ENCODE measurements at places on chromosomes 6 and 20.

DNA sequence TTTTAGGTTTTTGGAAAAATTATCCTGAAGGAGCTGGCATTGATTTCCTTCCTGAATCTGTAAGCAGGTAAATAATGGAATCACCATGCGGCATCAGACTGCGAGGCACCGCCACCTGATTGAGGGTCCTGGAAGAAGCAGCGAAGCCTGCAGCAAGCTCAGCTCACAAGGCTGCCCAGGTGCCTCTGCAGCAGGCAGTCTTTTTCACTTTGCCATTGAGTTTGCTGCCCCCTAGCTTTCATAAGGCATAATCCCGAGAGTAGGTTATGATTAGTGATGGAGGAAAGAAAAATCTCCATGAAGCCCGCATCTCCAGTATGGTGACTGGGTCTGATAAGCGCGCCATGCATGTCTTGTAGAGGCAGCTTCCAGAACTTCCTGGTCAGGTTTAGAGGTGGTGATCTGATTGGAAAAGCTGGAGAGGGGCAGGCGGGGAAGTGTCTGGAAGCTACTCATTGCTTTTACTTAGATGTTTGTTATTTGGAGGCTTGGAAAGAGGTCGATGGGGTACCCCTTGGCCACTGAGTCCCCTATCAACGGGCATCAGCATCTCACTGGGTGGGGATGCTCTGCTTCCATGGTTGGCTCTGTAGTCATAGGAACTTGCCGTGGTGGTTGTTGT lies 26.7 kb downstream of the IYD start:
- peak; percentile 33 for DNase-seq

DNA sequence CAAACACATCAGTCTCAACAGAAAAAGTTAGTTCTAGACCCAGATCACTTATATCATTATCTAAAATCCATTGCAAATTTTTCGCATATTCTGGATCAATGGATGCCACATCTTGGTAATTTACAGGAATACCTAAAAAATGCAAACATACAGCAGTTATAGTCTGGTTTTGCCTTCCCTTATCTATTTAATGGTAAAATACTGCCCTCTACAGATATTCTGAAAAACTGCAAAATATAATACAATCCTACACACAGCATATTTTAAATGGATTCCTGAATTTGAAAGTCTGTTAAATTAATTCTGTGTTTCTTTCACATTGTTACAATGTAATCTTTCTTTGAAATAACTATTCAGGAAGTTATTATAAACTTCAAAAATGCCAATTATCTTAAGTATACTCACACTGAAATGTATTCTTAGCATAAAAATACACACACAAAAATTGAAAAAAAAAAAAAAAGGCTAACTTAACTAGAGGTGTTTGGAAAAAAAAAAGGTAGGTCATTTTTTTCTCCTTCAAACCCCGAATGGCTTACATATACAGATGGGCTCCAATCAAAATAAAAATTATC lies 88.4 kb downstream of the HACE1 start:
- peak; percentile 10 for DNase-seq

- no peak for DNase-seq
Measured at GRCh38 chr6:157638779-157639178, 184.3 kb upstream of the SNX9 start.

DNA sequence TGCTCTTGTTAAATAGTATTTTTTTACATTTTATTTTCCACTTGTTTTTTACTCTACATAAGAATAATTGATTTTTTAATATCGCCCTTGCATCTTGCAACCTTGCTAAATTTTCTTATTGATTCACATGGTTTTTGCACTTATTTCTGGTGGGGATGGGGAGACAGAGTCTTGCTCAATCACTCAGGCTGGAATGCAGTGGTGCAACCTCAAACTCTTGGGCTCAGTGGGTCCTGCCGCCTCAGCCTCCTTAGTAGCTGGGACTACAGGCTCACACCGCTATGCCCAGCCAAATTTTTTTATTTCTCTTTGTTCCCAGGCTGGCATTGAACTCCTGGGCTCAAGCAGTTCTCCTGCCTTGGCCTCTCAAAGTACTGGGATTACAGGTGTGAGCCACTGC lies 30.3 kb downstream of the LIN28B start:
- DNase-seq: no peak

GRCh38 chr20:13325033-13325432 lies 104.0 kb downstream of the ISM1 start:
- DNase-seq: no peak

DNA sequence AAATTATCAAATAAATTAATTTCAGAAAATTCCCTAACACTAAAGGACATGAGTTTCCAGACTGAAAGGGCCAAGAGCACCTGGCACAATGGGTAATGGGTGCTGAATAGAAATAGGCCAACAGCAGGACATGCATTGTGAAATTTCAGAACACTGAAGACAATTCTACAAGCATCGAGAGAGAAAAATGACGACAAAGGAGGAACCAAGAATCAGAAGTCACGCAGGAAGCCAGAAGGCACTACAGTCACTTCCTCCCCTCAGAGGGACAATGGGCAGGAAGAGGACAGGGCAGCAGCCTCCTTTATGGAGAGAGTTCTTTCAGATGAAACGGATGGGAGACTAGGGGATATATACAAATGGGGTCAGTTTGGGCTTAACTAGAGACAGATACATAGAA lies 29.6 kb downstream of the PCNA start:
- no peak for DNase-seq

DNA sequence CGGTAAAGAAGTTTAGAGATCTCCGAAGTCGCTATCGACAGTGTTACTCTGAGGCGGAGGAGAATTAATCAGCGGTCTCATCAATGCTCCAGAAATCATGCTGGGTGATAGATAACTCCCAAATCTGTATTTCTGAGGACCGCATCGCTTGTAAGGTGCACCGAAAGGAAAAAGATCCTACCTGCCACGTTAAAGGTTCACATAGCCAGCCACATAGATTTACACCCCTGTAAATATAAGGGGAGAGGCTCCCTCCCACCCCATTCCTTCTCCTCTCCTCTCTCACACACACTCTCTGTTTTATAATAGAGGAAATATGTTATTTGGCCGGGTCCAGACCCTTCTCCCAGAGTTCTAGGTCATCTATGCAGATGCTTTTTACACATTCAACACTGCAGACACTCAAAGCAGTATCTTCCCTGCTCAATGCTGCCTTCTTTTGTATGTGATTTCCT lies 620 bp upstream of the DEK start:
- DNase-seq: no peak

GRCh38 chr20:23515250-23515939 lies 24.5 kb downstream of the CST8 start:
- DNase-seq: no peak

DNA sequence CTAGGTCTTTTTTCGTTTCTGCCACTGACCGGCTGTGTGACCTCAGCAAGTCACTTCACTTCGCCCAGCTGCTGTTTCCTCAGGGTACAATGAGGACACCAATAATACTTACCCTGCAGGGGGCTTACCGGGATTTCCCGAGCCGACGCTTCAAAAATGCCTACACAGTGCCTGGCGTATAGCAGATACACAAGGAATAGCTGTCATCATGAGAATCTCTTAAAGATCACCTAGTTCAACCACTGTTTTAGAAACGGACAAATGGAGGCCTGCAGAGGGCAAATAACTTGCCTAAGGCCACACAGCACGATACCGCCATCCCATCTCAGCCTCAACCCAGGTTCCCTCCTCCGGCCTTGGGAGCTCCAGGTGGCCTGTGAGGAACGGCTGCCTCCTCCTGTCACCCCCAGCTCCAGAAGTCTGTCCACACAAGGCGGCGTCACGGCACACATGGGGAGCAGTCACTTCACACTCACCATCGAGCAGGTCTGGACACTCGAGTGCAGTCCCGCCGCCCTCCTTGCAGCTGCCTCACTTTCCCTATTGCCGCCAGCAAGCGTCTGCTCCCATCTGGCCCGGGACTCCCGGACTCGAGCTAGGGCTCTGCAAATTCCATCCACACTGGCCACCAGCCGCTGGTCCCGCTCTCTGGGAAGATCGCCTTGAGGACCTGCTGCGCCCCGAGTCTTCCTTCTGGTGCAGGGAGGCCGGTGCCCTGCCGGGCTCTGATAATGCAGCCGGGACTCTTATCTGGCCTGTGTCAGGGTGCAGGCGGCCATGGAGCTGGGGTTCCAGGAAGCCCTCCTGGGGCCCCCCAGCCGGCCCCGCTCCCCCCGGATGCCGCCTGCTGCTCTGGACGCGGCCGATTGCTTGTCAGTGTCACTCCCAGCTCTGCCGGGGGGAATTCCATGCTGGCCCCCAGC lies at the start of gene RIPOR3:
RIPOR3 (minus strand) TSS at position 893 of the 923 bp plus-strand sequence; CDS start at position 479, 414 bp downstream.
- DNase-seq: peak; percentile 64

GRCh38 chr6:107244742-107245480 lies 129.6 kb upstream of the BEND3 start:
- no peak for DNase-seq

DNA sequence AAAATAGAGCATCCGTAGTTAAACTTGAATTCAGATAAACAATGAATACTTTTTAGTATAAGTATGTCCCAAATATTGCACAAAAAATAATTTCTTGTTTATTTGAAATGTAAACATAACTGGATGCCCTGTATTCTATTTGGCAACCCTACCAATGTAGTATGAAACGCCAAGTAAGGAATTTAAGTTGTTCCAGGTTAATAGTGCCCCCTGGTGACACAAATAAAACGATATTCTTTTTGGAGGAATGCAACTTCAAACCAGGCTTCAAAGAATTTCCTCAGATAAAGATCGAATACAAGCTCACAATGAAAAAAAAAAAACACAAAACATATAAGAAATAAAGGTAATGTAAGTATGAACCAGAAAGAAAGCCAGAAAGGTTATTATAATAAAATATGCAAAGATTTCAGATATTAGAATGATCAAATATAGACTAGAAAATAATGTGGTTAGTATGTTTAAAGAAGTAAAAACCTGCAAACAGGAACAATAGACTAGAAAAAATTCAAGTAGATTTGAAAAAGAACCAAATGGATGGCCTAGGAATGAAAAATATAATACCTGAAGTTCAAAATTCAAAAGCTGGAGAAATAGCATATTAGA lies 18.4 kb upstream of the AKAP7 start:
- DNase-seq: no peak

- no peak for DNase-seq
Measured at GRCh38 chr6:143059663-143060353, 881 bp upstream of the AIG1 start.

DNA sequence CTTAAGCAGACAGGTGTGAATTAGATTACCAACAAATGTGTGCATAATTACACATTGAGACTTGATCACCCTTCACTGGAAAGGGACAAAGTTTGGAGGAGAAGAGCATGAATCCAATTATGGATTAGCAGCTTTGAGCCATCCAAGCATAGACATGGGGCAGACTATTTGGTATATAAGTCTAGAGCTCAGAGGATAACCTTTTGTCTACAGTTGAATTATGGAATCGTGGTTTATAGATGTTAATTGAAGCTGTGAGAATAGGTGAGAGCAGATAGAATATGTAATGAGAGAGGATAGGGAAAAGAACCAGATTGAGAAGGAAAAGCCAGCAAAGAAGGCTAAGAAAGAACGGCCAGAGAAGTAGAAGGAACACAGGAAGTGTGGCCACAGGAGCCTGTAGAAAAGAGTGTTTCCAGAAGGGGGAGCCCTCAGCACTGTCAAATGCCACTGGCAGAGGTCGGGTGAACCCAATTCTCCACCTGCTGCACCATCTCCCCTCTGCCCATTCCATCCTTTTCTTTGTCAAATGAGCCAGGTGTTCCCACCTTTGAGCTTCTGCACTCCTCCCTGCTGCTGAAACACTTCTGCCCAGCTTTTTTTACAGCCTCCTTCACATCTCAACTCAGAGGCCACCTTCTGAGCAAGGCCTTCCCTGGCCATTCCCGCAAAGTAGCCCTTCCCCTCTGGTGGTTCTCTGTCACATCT lies 7.3 kb downstream of the DNTTIP1 start:
- DNase-seq: peak; percentile 37

GRCh38 chr20:57266291-57267157 lies at the start of gene BMP7:
BMP7 (minus strand) TSS chr20:57266641; CDS start chr20:57266122, 519 bp downstream.
- peak; percentile 87 for DNase-seq
